IPS DF 6.9 (cell line): ENCODE measurements at places on chromosomes 11 and 22.

DNA sequence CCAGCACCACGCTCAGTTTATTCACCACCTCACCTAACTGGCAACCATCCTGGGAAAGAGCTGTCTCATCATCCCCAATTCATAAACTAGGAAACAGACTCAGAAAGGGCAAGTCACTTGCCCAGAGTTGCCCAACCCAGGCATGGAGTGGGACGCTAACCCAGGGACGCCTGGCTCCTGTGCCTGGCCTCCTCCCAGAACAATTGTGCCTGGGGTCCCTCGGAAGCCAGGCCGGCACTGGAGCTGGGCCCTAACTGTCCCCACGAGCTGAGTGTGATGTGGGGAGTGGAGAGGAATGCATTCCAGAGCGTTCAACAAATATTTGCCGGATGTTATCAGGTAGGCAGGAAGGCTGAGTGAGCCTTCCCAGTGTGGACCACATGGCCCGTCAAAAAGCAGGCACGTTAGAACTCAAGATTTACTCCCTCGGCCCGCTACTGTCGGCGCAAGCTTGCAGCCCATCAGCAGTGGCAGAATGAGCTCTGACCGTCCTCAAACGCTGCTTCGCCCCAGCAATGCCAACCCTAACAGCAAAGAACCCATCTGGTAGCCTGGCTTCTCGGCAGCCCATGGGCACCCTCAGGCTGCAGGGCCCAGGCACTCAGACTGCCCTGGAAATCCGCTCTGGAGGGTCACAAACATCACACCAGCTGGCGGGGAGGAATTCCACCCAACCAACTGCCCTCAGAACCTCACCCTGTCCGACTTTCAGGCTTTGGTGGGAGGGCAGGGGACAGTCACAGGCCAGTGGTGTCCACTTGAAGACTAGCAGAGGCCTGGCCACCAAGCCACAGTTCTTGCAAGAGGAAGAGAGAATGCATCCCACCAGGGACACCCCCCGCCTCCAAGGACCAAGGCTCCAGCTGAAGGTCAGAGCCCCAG is 35.6 kb downstream of the MYH9 start:
- no peak for DNase-seq

- no peak for DNase-seq
Observed at GRCh38 chr22:40030758-40031095, 36.0 kb downstream of the FAM83F start.

- no peak for DNase-seq
Observed at GRCh38 chr11:72232260-72233055, 7.9 kb downstream of the INPPL1 start.

- DNase-seq = no peak
Observed at GRCh38 chr22:40453671-40454070, 83.3 kb downstream of the SGSM3 start.

- DNase-seq = no peak
Observed at GRCh38 chr11:94793822-94794221, 25.7 kb downstream of the AMOTL1 start.

- DNase-seq = no peak
Observed at GRCh38 chr22:47177334-47177815, 414.9 kb downstream of the TBC1D22A start.

GRCh38 chr11:65428578-65429067 is 6.0 kb downstream of the NEAT1 start:
- DNase-seq = no peak

DNA sequence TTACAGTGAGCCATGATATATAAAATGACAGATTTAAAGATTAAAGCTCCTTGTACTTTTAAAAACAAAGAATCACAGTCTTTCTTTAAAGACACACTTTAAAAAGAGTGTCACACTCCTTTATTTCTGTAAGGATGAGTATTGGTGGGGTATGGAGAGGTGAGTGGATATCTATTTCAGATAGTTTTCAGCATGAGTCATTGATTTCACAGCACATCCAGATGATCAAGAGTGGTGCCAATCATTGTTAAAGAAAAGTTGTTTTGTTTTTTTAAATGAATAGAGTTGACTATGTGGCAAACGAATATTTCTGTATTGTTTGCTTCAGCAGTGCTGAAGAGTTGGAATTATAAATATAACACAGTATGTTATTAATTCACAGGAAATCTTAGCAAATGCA is 52.5 kb downstream of the FAR1 start:
- no peak for DNase-seq

GRCh38 chr22:27107824-27108223 is 450.4 kb downstream of the MIAT start:
- DNase-seq = no peak

GRCh38 chr11:116563028-116563711 is 209.6 kb downstream of the BUD13 start:
- no peak for DNase-seq

DNA sequence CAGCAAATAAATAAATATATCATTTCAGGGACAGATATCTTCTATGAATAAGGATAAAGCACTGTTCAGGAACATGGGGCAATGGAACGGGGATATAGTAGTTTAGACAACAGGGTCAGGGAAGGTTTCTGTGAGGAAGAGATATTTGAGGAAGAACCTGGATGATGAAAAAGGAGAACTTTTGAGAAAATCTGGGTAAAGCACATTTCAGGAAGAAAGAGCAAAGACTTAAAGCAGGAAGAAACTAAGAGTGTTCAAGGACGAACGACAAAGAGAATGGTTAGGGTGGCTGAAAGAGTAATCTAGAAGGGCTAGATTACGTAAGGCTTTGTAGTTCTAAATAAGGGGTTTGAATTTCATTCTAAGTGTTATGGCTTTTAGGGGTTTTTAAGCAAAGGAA is 12.7 kb downstream of the DDI1 start:
- no peak for DNase-seq

- DNase-seq = no peak
Observed at GRCh38 chr11:102879801-102880200, 5.0 kb upstream of the MMP12 start.

DNA sequence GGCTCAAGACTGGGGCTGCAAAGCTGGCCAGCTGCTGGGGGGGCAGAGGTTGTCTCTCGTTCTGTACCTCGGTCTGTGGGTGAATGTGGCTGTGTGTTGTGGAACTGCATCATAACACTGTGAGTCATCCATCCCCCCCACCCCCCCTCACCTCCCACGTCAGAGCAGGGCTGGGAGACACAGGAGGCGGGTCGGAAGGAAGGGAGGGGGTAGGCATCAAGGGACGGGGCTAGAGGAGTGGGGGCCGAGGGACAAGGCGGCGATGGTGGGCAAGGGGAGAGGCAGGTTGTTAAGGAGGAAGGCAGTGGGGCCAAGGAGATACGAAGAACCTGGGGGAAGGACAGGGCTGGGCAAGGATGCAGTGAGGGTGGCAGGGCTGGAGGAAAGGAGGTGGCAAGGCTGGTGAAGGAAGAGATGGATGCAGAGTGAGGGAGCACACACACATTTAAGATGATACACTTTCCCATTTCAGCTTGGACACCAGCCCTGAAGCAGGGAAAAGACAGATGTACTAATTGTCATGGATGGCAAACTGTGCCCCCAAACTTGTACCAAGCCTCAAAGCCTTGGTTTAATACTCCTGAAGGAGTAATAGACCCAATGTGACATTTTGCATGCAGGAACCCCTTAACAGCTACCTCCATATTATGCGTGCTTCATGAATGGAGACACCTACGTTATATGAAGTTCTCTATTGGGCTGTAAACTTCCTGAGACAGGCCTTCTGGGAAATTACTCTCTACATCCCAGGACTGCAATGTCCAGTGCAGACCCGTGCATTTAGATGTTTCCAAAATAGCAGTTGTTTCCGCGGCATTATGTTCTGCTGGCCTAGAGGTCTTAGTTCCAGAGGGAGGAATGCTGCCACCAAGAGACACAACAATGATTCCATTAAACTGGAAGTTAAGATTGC is at the start of gene YPEL4:
TSS of gene YPEL4 (minus strand) at position 87 of the 913 bp plus-strand sequence. CDS start 2,805 bp downstream, outside the sequence.
- DNase-seq = no peak

DNA sequence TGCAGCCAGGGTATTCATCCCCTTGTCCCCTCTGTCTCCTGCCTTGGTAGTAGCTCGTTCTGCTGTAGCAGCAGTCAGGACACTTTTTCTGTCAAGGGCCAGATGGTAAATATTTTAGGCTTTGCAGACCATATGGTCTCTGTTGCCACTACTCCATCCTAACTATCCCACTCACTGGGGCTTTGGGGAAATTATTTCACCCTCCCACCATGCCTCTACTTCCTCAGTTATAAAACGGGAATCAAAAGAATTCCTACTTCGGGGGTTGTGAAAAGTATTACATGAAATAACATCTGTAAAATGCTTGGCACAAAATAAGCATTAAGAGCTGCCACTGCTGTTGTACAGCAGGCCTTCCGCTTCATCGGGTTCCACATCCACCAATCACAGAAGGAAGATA is 89.9 kb upstream of the LDLRAD3 start:
- DNase-seq = no peak

DNA sequence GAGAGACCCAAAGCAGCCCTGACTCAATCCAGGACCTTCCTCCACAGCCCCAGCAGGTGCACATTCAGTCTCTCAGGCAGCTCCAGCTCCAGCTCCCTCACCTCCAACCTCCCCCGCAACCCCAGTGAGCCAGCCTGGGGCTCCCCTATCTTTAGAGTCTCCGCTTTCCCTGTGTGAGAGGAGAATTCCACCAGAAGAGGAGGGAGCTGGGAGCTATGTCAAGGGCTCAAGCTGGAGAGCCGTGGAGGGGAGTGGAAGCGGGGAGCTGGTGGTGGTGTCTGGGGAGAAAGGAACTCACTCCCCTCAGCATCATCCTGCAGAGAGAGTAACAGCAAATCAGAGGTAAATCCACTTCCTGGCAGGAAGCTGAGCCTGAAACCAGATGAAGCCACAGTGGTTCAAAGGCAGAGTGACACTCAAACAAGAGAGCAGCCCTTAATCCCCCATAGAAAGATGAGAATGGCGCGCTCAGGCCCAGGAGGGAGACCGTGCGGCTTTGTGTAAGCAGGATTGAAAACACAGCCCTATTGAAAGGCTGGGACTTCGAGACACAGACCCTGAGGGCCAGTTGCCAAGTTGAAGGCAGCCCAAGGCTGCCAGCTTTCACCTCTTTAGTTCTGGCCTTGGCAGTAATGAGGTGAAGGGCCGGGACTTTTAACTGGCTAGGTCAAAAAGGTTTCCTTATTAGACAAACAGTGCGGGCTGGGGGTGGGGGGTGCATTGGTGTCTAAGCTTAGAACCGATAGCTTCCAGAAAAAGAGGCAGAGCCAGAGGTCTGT is 21.4 kb upstream of the CDON start:
- no peak for DNase-seq

- no peak for DNase-seq
Observed at GRCh38 chr11:83574519-83574918, 288.4 kb upstream of the CCDC90B start.

GRCh38 chr11:121929581-121929980 is 186.4 kb downstream of the BLID start:
- DNase-seq = no peak

DNA sequence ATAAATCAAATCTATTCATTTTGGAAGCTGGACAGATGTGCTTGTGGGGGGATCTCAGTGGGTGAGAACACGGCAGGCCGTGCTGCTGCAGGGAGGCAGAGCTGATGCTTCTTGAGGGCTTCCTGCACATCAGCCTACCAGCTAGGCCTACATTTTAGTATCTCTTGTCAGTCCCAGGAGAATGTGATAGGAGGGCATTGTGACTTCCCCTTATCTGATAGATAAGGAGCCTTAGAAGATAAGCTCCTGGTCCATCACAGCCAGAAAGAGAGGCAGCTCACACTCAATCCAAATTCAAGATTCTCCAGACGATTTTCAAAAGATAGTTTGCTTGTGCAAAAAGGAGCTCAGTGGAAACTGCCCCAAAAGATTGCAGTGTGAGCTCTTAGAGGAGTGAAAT is 89.0 kb downstream of the SHANK2 start:
- DNase-seq = no peak

GRCh38 chr22:29700206-29700899 is 19.4 kb upstream of the CABP7 start:
- DNase-seq = no peak

- DNase-seq = no peak
Observed at GRCh38 chr22:46614025-46614931, 5.9 kb upstream of the GRAMD4 start.

- DNase-seq = no peak
Observed at GRCh38 chr11:76201672-76202412, 4.5 kb downstream of the WNT11 start.

GRCh38 chr11:32705309-32706033 is 89.0 kb downstream of the CCDC73 start:
- no peak for DNase-seq

DNA sequence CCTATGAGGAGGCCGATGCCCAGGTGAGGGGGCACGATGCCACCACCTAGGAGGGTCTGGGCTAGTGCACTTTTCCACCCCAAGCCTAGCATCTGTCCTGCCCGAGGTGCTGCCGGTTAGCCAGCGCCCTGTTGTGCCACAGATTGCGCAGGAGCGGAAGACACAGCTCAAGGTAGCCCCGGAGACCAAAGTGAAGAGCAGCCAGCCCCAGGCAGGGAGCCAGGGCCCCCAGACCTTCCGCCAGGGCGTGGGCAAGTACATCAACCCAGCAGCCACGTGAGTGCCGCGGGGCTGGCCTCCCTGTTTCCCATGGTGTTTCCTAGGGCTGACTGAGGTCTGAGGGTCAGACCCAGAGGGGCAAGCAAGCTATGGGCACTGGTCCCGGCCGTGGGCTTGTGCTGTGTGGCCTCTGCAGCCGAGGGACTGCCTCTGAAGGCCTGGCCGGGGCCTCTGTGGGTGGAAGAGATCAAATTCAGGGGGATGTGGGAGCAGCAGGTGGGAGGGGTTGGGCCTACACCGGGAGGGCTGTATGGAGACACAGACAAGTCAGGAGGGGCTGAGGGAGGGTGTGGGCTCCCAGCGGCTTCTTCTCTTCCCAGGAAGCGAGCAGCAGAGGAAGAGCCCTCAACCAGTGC is 29.1 kb downstream of the PPIL2 start:
- no peak for DNase-seq

GRCh38 chr11:66150725-66151124 is 80.7 kb downstream of the PACS1 start:
- DNase-seq = no peak

DNA sequence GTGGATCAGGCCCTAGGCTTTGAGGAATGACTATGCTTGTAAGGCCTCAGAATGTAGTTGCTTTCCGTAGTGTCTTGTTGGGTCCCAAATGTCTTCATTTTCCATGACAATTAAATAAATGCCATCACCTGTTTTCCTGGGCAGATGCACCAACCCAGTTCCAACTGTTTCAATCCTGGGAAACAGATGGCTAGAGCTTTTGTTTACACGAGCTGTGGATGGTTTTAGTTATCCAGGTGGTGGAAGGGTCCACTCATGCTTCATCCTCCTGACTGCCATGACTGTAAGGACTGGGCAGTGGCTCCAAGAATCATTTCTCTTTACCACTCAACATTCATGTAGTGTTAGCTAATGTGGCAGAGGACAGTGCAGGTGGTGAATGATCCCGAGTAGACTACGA is 8.6 kb downstream of the RCN1 start:
- DNase-seq = no peak

DNA sequence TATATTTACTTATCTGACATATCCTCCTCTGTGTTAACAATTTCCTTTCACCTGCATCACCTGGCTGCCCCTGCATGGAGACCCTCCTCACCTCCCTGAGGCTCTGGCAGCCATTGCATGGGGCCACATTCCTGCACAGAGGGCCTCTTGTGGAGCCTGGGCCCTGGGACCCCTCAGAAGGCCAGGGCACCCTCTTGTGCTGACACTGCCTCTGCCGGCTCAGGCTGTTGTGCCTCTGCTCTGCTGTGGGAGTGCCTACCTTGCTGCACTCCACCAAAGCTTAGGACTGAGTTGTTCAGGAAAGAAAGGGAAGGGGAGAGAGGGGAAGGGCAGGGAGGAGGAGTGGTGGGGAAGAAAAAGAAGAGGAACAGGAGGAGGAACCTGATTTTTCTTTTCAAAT is 194.5 kb downstream of the ADAMTS15 start:
- no peak for DNase-seq
